ENCODE measurements at places on chromosomes 7 and 10.

GRCh38 chr7:101294039-101294831, 27.4 kb downstream of the IFT22 start:
- no peak for DNase-seq

- no peak for DNase-seq
These were observed 44.8 kb upstream of the DMBT1 start for GRCh38 chr10:122515588-122516231.

GRCh38 chr10:44636625-44637024, 251.7 kb upstream of the CXCL12 start:
- no peak for DNase-seq

GRCh38 chr7:7292608-7293007, 110.3 kb downstream of the C1GALT1 start:
- no peak for DNase-seq

GRCh38 chr10:126199221-126199998, 188.9 kb downstream of the ADAM12 start:
- no peak for DNase-seq

DNA sequence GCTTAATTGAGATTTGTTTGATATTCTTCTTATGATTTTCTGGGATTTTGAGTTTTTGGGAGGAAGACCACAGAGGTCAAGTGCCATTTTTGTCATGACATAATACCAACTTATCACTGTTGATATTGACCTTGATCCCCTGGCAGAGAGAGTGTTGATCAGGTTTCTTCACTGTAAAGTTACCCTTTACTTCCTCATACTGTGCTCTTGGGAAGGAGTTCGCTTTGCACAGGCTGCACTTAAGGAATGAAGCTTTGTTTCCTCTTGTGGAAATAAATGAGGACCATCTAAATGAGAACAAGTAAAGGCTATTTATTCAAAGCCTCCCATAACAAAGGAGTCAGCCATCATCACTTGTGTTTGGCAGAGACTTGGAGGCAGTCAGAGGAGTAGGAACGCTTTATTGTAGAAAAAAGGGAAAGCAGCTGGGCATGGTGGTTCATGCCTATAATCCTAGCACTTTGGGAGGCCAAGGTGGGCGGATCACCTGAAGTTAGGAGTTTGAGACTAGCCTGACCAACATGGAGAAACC, 16.1 kb downstream of the ST7 start:
- DNase-seq: no peak

DNA sequence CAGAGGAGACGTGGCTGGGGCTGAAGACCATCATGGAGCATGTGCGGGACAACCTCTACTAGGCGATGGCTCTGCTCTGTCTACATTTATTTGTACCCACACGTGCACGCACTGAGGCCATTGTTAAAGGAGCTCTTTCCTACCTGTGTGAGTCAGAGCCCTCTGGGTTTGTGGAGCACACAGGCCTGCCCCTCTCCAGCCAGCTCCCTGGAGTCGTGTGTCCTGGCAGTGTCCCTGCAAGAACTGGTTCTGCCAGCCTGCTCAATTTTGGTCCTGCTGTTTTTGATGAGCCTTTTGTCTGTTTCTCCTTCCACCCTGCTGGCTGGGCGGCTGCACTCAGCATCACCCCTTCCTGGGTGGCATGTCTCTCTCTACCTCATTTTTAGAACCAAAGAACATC, 22.0 kb upstream of the CPA5 start:
- DNase-seq: no peak

DNA sequence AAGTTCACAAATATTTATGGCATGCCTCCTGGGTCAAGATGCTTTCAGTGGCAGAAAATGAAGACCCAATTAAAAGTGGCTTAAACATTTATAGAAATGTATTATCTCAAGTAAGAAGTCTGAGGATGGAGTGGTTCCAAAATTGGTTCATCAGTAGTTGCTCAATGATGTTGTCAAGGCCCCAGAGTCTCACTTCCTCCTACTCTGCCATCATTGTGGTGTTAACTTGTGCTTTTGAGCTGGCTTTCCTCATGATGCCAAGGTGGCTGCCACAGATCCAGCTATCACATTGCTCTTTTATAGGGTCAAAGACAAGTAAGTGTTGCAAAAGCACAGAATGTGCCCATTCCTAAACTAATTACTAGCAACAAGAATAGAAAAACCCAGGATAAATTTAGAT, 404.6 kb upstream of the NRP1 start:
- no peak for DNase-seq

DNA sequence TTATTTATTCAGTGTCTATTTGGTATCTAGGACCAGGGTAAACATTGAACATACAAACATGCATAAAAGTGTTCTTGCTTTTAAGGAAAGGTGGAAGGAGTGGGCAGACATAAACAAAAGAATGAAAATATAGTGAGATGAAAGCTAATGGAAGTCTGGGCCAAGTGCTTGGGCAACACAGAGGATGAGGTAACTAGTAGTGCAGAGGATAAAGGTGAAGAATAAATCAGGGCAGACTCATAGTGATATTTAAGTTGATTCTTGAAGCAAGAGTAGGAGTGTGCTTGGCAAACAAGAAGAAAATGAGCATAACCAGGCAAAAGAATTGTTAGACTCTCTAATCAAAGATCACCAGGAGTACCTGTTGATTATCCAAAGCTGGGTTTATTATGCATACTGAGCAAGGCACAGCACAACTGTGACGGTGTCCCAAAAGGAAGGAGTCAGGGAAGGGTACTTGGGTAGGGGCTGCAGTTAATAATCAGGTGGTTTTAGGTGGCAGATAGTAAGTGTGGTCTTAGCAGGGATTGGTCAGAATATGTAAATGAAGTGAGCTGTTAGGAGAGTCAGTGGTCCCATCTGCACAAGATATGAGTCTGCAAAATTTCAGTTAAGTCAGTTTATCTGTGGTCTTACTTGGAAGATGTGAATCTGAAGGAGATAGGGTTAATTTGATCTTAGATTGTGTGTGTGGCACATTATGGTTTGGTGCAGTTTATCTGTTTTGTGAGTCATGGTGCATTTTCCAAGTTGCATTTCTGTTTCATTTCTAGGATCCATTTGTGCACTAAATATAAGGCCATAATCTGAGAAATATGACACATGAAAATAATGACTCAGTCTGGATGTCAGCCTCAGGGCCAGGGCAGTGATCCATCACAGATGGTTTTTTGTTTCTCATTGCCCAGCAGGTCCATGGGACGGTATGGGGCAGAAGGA, 30.6 kb upstream of the TAX1BP1 start:
- no peak for DNase-seq

- no peak for DNase-seq
These were observed 364.8 kb downstream of the SFMBT2 start for GRCh38 chr10:7045891-7046599.

- DNase-seq: peak; percentile 88
These were observed 67.8 kb upstream of the TNRC18 start for GRCh38 chr7:5491251-5492019.

DNA sequence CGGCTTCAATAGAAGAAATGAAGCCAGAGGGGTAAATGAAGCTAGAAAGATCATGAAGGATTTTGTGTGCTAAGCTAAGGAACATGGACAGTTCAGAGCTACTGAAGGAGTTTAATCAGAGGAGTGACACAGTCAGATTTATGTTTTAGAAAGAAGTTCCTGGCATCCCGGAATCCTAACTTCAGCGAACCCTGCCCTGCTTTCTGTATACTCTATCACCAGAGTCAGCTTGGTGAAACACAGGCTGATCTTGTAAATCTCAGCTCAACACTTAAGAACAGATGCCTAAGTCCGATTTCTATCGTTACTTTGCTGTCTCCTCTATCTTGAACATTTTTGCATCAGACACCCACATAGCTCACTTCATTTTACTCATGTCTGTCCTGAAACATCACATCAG, 9.1 kb downstream of the AHR start:
- no peak for DNase-seq

GRCh38 chr10:10128387-10128786, 889.3 kb upstream of the CELF2 start:
- DNase-seq: no peak

DNA sequence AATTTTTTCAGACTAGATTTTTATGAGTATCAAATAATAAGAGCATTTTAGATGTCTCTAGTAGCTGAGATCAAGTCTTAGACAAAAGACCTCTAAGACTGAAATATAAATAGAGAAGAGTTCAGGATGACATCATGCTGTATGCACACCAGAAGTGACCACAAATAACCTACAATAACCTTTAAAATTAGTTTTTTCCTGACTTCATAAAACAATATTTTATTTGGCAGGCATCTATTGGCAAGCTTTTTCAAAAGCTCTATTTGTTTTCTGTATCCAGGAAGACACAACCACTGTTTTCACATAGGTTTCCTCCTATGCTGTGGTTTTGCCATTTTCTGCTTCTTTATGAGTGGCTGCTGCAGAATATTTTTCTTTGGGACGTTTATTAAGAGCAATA, 359.1 kb downstream of the CRPPA start:
- DNase-seq: no peak

DNA sequence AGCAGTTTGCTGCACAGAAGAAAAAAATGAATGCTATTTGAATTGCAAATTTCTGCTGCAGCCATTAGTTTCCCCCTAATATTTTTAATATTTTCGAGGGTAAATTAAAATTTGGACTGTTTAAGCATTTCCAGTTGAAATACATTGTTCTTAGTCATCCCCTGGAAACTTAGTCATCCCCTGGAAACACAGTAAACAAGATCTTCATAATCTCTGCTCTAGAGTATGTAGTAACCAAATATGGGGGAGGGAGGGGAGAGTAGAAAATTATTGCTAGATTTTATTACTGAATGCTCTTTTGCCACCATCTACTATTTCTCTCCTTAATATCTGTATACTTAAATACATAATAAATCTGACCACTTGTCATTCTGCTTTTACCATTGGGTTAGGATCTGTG, 1053.3 kb downstream of the SORCS1 start:
- no peak for DNase-seq

- no peak for DNase-seq
These were observed at the start of gene GIMAP5 for GRCh38 chr7:150737265-150738055. Gene GIMAP5 (plus strand): TSS chr7:150737418. CDS start chr7:150740885, 3,467 bp downstream.

GRCh38 chr7:50908628-50909290, 126.1 kb upstream of the GRB10 start:
- no peak for DNase-seq

GRCh38 chr10:53233749-53234148, 461.2 kb upstream of the MBL2 start:
- no peak for DNase-seq

DNA sequence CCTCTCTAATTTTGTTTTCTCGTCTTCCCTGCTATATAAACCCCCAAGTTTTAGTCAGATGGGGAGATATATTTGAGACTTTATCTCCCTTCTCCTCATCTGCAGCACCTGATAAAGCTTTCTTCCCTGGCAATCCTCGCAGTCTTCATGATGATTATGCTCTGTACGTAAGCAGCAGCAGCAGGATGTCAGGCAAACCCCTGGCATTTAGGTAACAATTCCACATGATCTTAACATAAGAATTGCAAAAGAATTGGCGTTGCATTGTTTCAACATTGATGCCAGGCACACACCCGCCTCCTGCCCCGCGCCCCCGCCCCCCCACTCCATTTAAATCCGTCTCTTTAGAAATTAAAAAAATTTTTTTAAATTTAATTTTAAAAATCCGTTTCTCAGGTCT, 6.1 kb downstream of the PKD1L1 start:
- no peak for DNase-seq

- DNase-seq: no peak
These were observed 334.8 kb upstream of the SHH start for GRCh38 chr7:156147104-156147503.

GRCh38 chr7:47453093-47454061, 128.5 kb downstream of the TNS3 start:
- DNase-seq: no peak

DNA sequence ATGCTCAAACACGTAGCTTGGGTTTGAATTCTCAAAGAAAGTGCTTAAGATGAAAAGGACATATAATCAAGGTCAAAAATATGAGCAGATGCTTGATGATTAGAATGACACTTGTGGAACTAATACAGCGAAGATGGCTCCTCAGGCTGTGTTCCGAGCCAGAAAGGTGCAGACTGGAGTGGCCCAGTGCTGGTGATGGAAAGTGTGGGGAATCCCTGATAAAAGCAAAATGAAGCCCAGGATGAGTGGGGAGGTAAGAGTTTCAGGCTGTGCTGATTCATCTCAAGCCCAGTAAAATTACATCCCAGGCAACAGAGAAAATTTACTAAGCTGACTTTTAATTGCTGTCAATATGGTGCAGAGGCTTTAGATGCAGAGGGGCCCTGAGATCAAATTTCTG, 77.8 kb upstream of the IKZF1 start:
- no peak for DNase-seq

- no peak for DNase-seq
These were observed 92.7 kb downstream of the RNLS start for GRCh38 chr10:88490231-88490980.

- no peak for DNase-seq
These were observed 561.7 kb downstream of the PTPRN2 start for GRCh38 chr7:158025686-158026600.

DNA sequence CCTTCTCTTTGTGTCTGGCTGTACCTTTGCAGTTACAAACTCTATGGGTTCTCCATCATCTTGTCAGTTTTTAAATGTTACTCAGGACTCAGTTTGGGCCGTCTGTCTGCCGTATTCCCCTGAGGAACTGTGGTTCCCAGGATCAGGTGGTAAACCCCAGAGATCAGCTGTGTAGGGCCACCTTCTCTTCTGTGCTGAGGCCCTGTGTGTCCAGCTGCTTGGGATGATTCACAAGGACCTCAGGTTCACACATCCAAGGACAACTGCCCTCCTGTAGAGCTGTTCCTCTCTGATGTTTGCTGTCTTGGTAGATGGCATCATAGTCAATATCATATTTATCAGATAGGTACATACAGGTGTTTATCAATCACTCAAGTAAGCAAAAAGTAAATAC, 24.5 kb downstream of the CUL1 start:
- DNase-seq: no peak

DNA sequence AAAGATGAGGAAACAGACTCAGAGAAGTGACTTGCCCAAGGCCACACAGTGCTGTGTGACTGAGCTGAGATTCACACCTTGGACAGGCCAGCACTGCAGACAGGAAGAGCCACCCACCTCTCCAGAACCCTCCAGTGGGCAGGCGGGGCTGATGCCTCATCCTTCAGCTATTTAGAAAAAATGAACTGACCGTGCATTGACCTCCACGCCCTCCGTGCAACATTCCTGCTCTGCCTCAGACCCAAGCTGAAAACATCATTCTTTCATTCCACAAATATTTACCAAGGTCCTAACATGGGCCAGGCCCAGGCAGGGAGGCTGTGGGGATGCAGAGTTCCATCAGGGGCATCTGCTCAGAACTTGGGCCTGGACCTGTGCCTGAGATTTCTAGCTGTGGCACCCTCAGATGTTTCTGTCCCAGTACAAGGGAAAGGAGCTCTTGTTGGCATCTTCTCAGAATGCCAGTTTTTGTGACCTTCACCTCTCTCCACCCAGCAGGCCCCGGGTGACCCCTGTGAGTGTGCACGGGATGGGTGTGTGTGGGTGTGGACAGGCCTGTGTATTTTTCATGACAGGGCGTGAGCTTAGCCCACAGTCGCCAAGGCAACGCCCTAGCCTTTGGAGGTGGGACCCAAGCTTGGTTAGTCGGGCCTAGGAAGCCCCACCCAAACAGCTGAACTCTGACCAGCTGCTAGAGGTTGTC, 6.5 kb downstream of the VSIR start:
- DNase-seq: no peak
